NCI-H510A (cell line): ENCODE measurements at places on chromosomes 4 and X.

DNA sequence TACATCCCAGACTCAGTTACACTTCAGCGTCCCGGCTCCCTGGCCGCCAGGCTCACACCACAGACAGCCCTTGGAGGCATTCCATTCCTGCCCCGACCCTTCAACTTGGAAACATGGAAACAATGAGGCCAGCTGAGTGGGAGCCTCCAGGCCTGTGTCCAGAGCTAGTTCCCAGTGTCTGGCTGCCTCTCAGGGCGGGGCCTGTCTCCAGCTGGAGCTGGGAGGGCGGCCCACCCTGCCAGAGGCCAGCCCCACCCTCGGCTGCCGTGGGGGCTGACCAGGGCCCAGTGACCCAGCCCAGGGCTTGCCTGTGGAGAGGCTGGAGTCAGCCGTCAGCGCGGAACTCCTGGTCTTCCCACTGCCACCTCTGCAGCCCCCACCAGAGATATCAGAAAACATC is 37.4 kb upstream of the SPON2 start:
- DNase-seq, result no peak

GRCh38 chr4:23747281-23747735 is 142.5 kb downstream of the PPARGC1A start:
- no peak for DNase-seq

DNA sequence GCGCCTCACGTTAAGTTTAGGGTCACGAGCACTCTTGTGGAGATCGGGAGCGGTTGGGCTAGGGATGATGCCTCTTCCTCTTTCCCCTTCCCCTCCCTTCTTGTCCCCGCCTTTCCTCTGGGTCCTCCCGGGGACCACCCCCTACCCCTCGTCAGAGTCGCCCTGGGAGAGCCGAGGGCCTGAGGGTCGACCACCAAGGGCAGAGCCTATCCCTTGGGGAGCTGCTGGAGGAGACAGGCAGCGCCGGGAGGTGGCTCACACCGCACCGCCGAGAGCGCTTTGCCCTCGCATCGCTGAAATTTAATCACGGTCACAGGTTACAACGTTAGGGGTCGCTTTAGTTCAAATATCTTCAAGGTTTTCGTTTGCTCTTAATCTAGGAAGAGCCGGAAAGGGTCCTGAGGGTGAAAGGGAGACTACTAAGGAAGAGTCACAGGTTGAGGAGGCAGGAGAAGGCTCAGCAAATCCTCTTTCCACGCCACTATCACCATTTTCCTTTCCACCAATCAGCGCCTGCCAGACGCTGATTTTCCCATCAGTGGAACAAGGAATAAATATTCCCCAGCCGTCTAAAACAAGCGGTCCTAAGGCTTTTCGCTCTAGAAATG is 528 bp upstream of the SNCA start:
- DNase-seq, result no peak

- no peak for DNase-seq
Measured at GRCh38 chr4:24130637-24131036, 240.8 kb upstream of the PPARGC1A start.

GRCh38 chr4:152348670-152349069 is 187.2 kb downstream of the FBXW7 start:
- DNase-seq, result no peak

DNA sequence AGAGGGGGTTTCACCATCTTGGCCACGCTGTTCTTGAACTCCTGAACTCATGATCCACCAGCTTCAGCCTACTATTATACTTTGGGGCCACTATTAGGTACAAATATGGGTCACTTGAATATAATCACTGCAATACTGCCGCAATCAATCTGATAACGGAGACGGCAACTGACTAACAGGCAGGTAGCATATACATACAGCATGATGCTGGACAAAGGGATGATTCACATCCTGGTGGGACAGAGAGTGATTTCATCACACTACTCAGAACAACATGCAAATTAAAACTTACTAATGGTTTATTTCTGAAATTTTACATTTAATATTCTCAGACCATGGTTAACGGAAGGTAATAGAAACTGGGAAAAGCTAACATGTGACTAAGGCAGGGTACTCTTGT is 10.9 kb downstream of the LRBA start:
- no peak for DNase-seq

GRCh38 chr4:18404642-18405041 is 383.1 kb upstream of the LCORL start:
- DNase-seq, result no peak

GRCh38 chr4:186707574-186707973 is 16.1 kb downstream of the FAT1 start:
- no peak for DNase-seq

GRCh38 chr4:105088110-105088879 is 58.4 kb upstream of the TET2 start:
- no peak for DNase-seq

DNA sequence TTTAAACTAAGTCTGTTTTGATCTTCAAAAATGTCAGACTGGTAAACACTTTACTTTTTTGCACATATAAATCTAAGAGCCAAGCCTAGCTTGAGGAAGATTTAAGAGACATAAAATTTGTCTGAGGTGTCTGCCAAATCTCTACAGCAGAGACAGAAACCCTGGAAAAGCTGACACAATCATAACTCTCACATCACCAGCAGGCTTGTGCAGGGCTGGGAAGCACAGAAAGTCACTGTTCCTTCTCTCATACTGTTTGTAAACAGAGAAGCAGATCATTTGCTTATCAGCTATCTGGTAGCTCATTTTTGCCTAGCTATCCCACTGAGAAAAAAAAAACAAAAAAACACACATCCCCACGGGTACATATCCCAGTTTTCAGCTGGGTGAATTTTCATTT is 7.0 kb downstream of the ENOX2 start:
- DNase-seq, result no peak

DNA sequence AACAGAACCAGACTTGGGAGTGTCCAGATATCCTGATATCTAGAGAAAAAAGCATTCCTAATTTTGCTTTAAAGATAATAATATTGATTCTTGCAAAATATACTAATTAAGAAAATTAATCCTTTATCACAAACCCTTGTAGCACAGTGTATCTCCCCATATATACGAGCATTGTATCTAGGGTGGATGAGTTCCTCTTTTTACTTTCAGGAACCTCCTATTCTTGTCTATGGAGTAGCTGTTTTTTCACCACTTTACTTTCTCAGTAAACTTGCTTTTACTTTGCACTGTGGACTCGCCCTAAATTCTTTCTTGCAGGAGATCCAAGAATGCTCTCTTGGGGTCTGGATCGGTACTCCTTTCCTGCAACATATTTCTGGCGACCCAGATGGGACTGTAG is 103.9 kb downstream of the GLUD2 start:
- no peak for DNase-seq

DNA sequence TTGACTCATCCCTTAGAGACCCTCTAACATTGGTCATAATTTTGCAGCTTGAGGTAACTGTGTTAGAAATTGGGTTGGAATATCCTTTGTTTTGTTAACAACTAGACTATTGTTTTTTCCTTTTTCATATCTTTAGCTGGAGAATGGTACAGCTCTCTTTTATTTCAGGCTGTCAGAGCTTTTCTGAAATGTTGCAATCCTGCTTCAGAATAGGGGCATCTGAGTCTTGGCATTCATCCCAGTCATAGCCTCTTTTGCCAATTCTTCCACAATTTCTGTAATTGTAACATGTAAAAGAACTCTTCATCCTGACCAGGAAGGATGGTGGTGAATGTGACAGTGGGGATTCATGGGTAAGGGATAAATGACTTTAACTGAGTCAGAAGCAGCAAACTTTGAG is 128.7 kb downstream of the FHIP1A start:
- no peak for DNase-seq

DNA sequence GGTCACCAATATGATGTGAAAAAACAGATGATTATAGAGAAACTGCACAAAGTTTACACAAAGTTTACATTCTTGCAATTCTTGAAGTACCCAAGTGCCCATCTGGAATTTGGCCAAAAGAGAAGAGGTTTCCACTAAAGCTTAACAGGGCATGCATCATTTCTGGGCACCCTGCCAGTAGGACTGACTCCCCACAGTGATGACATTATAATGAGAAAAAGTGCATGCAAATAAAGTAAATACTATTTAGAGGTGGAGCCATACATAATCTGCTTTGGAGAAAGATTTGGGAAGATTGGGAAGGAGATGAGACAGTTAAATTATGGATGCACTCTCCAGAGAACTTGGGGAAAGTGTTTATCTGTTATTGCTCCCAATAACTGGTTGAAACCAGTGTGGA is 93.7 kb upstream of the TRPC3 start:
- peak; percentile 11 for DNase-seq

DNA sequence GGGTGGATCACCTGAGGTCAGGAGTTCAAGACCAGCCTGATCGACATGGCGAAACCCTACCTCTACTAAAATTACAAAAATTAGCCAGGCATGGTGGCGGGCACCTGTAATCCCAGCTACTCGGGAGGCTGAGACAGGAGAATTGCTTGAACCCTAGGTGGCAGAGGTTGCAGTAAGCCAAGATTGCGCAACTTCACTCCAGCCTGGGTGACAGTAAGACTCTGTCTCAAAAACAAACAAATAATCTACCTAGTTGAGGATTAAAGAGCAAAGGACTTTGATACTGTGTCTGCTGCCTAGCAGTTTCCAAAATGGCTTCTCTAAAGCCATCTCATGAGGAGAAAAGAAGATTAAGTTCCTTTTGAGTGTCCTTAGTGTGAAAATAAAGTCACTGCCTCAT is 37.8 kb downstream of the SMS start:
- no peak for DNase-seq

- DNase-seq, result no peak
Measured at GRCh38 chrX:153845195-153845594, 14.9 kb upstream of the PDZD4 start.

- no peak for DNase-seq
Measured at GRCh38 chr4:68145261-68145660, 15.6 kb upstream of the TMPRSS11F start.
